Nucleus accumbens (tissue), 56 donors: ENCODE measurements at places on chromosomes 13 and 19.

DNA sequence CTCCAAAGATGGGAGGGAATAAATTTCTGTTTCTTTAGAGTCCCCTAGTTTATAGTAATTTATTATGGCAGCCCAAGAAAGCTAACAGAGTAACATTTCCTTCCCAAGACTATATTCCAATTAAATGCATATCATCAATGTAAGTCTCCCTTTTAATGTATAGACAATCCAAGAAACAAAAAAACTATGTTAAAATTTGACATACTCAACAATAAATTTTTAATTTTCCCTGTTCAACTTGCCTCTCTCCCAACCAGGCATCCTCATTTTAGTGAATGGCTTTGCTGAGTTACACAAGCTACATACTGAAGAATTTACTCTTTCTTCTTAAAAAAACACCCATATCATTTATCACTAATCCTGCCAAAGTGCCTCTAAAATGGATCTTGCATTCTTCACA, 1357.7 kb downstream of the PCDH9 start:
- DNase-seq: no peak

DNA sequence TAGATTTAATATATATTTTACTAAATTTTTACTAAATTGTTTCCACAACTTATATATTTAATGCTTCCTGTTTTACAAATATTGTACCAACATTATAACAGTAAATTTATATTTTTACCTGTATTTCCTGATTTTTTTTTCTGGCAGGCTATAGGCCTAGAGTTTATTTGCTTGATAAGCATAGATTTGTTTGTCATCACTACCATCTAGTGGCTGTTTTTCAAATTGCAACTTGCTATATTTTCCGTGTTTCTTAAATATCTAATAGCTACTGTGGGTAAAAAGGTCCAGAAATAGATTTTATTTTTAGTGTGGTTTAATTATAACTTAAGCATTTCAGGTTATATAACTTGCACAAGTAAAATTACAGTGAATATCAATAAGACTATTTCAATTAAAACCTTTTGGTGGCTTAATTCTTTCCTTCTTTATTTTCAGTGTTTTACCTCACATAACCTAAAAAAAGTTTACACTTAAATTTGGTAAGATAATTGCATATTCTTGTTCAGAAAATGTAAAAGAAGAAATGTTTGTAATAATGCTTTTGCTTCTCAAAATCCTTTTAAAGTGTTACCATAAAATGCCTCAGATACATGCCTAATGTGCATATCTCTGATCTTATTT, 60.6 kb downstream of the NDFIP2 start:
- DNase-seq: no peak

DNA sequence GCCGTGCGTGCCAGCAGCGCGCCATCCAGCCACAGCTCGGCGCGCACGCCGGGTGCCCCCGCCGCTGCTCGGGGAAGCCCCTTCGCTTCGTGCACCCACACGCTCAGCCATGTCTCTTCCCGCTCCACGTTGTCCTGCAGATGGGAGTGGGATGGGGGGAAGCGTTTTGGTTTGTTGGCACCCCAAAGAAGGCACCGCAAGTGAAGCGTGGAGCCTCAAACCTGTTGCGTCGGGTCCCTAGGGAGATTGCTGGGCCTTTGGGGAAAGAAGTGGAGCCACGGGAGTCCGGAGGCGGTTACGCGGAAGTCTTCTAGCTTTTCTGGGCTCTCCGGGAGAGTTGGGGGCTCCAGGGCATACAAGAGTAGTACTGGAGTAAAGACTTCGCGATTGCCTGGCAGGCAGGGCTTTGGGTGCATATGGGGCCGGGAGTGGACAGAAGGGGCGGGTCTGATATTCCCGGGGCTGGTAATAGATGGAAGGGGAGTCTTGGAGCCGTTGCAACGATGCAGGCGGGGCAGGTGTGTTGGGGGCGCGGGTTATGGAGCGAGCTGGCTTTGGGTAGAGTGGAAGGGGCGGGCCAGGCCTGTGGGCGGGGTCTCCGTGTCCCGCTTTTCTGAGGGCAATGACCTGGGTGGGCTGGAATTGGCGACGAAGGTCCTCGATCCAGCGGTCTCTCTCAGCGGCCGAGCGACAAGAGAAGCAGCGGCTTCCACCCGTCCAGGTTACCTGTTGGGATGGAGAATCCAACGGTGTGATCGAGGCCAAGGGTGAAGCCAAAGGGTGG, 6.5 kb downstream of the RASAL3 start:
- no peak for DNase-seq

DNA sequence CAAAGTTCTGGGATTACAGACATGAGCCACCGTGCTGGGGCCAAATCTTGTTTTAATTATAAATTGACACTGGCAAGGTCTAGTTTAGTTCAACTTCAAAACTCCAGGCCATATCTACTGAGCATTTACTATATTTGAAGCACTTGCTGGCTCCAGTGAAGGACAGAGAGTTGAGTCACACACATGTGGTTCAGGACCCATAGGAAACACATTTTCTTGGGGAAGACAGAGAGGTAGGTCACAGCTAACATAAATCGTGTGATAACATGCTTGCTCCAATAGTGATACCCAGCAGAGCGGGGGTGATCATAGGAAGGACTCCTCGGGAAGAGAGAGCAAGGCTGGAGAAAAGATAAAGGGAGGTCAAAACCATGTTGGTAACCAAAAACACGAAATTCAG, 170.6 kb upstream of the TSC22D1 start:
- no peak for DNase-seq

GRCh38 chr13:106562301-106562700, 5.6 kb downstream of the ARGLU1 start:
- no peak for DNase-seq

- no peak for DNase-seq
Observed at GRCh38 chr13:93473441-93474270, 247.0 kb downstream of the GPC6 start.

DNA sequence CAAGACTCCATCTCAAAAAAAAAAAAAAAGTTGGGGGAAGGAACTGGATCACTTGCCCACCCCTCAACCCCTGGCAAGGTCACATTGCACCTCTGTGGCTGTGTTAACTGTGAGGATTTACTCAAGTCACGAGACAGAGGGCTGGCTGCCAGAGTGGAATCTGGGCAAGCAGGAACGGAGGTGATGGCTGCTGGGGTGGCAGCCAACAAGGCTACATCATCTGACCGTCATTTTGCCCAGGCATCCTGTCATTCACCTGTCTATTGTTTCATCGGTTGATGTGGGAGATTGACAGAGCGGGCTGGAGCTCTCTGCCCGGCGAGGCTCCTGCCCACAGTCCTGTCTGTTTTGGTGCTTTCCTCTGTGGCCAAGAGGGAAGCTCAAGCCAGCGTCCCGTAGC, 75.7 kb downstream of the DPF1 start:
- DNase-seq: no peak
